Lung (tissue), 17 donors: ENCODE measurements at places on chromosomes 6 and 20. TPM values are rescaled to one million over a fixed set of nuclear protein-coding genes. Genes with fewer than 3 reads are reported as not detected.

- no peak for DNase-seq
Observed at GRCh38 chr20:31760519-31761240, 21.6 kb downstream of the TPX2 start.

GRCh38 chr20:58481481-58482021, 33.6 kb downstream of the APCDD1L start:
- peak; percentile 74 for DNase-seq

- DNase-seq: no peak
Observed at GRCh38 chr20:38157635-38158495, 7.2 kb downstream of the TGM2 start.

DNA sequence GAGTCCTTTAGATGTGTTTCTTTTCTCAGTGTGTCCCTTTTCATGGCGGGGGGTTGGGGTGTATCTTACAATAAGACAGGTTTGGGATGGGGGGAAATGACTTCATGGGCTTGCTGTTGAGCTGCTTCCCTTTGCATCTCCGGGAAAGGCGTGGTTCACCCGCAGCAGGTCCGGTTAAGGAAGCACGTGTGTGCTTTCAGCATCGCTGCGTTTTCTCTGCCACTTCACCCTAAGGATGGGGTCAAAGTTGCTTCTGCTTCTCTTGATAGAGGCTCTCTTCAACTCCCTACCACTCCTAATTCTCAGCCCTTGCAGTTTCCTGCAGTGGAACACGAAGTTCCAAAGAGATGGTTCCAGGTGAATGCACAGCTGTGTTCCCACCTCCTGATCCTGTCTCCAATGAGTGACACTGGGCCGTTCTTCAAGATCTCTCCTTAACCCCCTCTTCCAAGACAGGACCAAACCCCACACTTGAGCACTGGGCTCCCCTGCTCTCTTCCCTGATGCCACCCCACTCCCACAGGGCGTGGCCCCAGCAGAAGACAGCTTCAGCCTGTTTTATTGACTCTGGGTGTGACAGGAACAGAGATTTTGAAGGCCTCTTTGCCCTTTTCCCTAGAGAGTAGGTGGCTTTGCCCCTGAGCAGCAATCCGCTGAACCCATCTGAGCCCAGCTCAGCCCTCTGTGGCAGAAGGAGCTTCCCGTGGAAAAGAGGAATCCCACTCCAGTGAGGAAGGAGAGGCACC, 85.2 kb downstream of the PLEKHG1 start:
- peak; percentile 45 for DNase-seq

DNA sequence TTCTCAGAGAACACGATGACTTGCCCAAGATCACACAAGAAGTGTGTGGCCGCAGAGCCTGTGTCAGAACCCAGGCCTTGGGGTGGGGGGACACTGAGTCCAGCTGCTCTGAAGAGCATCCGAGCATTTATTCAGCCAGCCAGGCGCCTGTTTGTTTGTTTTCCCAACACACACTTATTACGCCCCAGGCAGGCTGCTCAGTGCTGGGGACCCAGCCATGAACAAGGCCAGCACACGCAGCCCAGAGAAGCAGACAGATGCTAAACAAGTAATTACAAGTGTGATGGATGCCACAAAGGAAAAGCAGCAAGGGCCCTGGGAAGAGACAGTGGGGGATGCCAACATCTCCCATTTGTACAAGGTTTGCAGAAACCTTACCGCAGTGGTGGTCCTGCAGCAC, 19.4 kb upstream of the SIRPA start:
- no peak for DNase-seq

- DNase-seq: no peak
Observed at GRCh38 chr6:141401168-141401567, 731.6 kb upstream of the GJE1 start.

DNA sequence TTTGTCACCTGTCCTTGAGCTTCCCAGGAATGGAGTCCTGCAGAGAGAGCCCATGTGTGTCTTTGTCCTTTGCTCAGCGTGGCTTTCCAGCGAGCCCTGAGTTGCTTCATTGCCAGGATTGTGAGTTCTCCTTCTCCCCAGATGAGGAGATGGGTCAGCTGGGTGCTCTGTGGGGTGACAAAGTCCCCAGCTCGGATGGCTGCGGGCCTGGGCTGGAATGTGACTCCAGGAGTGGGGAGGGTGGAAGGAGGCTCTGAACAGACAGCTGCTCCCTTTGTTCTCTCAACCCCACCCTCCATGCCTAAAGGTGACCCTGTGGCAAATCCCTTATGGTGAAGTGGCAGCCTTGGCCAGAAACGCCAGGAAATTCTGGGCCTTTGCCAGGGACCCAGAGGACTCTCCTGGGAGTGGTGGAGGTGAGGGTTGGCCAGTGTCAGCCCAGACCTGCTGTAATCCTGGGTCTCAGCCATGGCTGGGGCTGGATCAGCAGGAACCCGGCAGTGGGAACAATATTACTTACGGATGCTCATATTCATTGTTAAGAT, 44.4 kb upstream of the CST5 start:
- DNase-seq: no peak

GRCh38 chr6:45491048-45491735, 113.5 kb upstream of the SUPT3H start:
- peak; percentile 21 for DNase-seq

GRCh38 chr6:153698001-153698400, 341.0 kb upstream of the OPRM1 start:
- DNase-seq: no peak

DNA sequence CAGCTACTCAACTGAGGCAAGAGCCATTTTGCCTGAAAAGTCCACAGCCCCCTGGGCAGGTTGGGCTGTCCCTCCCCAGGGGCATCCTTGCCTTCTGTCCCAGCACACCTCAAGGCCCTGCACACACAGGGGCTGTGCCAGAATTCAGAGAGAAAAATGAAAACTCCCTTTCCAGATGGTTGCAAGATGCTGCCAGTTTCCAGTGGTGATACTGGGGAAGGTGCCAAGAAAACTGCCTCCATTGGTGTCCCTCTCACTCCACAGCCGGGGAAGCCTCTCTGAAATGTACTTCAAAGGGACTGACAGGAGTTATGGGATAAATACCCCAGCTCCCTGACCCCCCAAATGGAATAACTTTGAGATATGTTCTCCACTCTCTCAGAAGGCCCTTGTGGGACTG, 154.2 kb upstream of the MAFB start:
- DNase-seq: peak; percentile 50

DNA sequence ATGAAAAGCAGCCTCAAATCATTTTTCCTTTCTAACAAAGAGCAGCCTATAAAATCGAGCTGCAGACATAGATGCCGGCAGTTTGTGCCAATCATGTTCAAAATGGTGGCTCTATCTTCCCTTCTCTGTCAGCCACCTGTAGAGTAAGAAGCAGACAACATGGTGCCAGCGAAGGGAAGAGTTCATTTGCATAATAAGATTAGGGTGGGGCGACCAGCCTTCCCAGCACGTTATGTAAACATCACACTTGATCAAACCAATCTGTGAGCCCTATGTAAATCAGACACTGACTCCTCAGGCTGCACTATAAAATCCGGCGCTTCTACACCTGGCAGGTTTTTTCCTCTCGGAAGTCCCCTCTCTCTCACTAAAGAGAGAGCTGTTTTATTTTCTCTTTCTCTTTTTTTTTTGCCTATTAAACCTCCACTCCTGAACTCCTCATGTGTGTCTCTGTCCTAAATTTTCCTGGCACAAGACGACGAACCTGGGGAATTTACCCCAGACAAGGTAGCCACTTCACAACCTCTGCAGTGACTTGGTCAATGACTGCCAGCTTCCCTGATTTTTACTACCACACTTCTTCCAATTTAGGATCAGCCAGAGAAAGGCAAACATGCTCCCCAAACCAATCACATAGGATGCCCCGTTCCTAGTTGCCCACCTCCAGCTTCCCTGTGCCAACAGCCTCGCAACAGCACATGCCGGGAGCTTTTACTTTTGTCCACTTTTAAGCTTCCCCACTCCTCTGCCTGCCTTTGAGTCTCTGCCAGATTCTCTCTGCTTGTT, 12.9 kb downstream of the TPMT start:
- no peak for DNase-seq

- DNase-seq: no peak
Observed at GRCh38 chr6:13331516-13332348, 3.4 kb upstream of the TBC1D7 start.

- DNase-seq: peak; percentile 70
Observed at GRCh38 chr6:32152769-32153563, 975 bp upstream of the PPT2 start.

DNA sequence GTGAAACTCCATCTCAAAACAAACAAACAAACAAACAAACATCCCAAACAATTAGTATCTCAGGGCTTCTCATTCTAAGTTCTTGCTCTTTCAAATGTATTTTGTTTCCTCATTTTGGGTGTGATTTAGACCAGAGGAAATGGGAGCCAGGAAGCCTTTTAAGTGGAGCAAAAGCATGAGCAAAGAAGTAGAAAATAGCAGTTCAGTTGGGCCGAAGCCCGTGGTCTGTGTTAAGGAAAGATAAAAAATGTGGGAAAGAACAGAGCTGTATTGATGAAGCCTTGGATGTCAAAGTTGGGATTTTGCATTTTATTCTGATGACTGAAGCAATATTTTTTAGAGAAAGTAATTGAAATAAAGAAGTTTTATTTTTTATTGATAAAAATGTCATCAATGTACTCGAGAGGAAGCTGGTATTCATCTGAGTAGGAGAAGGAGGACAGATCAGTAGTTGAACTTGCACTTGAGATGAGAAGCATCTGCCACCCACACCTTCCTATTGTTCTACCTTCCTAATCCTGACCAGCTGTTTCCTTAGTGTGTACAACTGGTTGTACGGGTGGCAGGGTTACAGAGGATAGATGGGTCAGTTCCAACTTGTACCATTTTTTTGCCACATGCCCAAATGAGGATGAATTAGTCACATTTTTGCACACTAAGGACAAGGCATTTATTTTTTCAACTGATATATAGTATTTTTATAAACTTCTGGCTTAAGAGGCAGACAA, 56.1 kb downstream of the KIAA0408 start:
- DNase-seq: no peak

DNA sequence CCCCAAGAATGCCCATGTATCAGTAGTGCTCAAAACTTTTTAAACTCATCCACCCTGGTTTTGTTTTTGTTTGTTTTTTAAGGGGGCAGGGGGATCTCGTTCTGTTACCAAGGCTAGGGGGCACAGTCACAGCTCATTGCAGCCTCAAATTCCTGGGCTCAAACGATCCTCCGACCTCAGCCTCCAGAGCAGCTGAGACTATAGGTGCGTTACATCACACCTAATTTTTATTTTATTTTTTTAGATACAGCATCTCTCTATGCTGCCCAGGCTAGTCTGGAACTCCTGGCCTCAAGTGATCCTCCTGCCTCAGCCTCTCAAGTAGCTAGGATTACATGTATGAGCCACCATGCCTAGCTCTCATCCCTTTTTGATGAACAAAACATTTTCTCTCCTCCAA, 11.2 kb downstream of the PHIP start:
- DNase-seq: no peak

DNA sequence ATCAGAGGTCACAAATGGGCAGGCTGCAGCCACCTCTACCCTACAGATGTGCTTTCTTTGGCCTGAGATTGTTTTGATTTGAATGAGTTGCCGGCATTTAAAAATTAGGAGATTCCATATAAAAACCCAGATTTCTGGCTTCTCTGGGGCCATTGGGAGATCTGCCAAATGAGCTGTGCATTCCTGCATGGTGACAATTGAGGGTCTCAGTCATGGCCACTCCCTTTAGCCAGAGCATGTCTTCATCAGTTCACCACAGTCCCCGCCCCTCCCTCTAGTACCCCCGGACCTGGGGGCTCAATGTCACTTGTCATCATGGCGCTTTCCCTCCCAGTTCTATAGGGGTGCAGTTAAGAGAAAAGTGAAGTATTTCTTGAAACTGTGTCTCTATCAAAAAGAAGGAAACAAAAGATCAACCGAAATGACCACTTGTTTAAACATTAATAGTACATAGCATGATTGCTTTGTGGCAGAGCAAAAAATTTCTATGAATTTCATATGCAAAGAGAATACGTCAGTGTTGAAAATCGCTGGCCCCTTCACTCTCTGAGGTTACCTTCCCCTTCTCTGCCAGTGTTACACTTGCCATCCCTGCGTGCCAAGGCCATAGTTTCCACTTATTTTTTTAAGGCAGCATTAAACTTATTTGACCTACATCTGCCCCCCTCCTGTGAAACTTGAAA, 21.1 kb downstream of the EYA2 start:
- DNase-seq: peak; percentile 68

GRCh38 chr6:169539176-169539897, 162.5 kb downstream of the WDR27 start:
- peak; percentile 91 for DNase-seq

- no peak for DNase-seq
Observed at GRCh38 chr6:130069485-130069884, 51.1 kb downstream of the L3MBTL3 start.

GRCh38 chr6:123383718-123384117, 253.0 kb downstream of the TRDN start:
- DNase-seq: no peak

DNA sequence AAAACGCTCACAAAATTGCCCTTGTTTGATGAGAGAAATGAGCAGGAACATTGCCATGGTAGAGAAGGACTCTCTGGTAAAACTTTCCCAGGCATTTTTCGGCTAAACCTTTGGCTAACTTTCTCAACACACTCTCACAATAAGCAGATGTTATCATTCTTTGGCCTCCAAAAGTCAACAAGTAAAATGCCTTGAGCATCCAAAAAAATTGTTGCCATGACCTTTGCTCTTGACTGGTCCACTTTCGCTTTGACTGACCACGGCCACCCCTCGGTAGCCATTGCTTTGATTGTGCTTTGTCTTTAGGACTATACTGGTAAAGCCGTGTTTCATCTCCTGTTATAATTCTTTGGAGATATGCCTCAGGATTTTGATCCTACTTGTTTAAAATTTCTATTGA, 41.1 kb upstream of the PREP start:
- no peak for DNase-seq

DNA sequence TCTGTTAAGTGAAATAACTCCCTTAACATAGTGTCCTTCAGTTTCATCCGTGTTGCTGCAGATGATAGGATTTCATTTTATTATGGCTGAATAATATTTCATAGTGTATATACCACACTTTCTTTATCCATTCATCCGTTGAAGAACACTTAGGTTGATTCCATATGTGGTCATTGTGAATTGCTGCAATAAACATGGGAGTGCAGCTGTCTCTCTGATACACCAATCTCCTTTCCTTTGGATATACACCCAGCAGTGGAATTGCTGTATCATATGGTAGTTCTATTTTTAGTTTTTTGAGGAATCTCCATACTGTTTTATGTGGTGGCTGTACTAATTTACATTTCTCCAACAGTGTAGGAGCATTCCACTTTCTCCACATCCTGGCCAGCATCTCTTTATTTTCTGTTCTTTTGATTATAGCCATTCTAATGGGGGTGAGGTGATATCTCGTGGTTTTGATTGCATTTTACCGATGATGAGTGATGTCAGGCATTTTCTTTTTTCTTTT, 193.2 kb downstream of the SLC16A10 start:
- DNase-seq: no peak

- DNase-seq: no peak
Observed at GRCh38 chr6:31771992-31772358, 5.2 kb downstream of the VWA7 start.

The SLC22A7 gene
- not detected for total RNA-seq

The PTCRA gene
- 0.37 TPM for total RNA-seq

The GSTA3 gene
- 3.0 TPM for total RNA-seq

The CTAGE9 gene
- not detected for total RNA-seq

The UBE2C gene
- total RNA-seq: 2.5 TPM

The TAAR6 gene
- not detected for total RNA-seq

The ADGRG6 gene
- total RNA-seq: 18.4 TPM

The FAXC gene
- total RNA-seq: 4.0 TPM

The EPPIN gene
- 0.09 TPM for total RNA-seq

The C4B gene
- total RNA-seq: 168 TPM

The PBX2 gene
- total RNA-seq: 128 TPM
